ENCODE measurements at places on chromosomes 6 and 20.

- DNase-seq, result no peak
Measured at GRCh38 chr6:141211845-141212244, 920.9 kb upstream of the GJE1 start.

GRCh38 chr6:170423814-170424603, 117.5 kb downstream of the FAM120B start:
- DNase-seq, result no peak

- DNase-seq, result no peak
Measured at GRCh38 chr6:107813555-107814194, 10.4 kb downstream of the SCML4 start.

GRCh38 chr20:17443131-17443858, 87.9 kb downstream of the BFSP1 start:
- no peak for DNase-seq

- no peak for DNase-seq
Measured at GRCh38 chr6:71599359-71599758, 287.0 kb upstream of the RIMS1 start.

- DNase-seq, result no peak
Measured at GRCh38 chr6:167684276-167685104, 142.2 kb upstream of the AFDN start.

DNA sequence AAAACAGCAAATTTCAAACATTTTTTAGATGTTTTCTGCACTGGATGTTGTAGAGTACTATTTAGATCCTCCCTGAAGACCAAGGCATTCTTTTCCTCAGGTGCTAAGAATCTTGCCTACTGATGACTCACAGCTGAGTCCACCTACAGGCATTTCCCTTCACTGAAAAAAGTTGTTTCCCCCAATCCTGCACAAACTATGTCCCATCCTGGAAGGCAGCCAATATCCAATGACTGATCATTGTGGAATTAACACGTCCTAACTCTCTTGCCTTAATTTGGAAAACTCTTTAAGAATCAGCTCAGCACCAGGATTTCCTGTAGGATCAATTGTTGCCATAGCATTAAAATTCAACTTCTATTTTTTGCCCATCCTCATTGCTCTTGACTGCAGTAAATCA, 268.4 kb upstream of the IRAK1BP1 start:
- no peak for DNase-seq

- no peak for DNase-seq
Measured at GRCh38 chr6:169828176-169828575, 76.8 kb downstream of the ERMARD start.

- no peak for DNase-seq
Measured at GRCh38 chr6:85128781-85129180, 321.1 kb upstream of the NT5E start.

DNA sequence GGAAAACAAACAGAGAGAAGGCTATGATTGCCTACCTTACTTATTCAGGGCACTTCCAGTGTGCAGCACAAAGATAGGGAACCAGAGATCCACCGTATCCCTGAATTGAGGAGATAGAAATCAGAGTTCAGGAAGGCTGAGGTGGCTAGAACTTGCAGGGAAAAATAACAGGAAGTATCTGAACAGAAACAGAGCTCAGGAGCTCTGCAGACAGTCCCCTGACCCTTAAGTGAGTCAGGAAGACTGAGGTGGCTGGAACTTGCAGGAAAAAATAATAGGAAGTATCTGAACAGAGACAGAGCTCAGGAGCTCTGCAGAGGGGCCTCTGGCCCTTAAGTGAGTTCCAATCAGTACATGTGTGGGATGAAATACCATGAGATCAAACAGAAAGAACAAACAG, 65.4 kb downstream of the RPRD1B start:
- DNase-seq, result no peak

- no peak for DNase-seq
Measured at GRCh38 chr6:2843138-2843740, 1.6 kb upstream of the SERPINB1 start.

Data from CD4-positive, alpha-beta T cell treated with Interleukin-15 for 4 hours (primary cell).